Lower lobe of right lung (tissue), 2 donors: ENCODE measurements at places on chromosomes 2 and 18.

DNA sequence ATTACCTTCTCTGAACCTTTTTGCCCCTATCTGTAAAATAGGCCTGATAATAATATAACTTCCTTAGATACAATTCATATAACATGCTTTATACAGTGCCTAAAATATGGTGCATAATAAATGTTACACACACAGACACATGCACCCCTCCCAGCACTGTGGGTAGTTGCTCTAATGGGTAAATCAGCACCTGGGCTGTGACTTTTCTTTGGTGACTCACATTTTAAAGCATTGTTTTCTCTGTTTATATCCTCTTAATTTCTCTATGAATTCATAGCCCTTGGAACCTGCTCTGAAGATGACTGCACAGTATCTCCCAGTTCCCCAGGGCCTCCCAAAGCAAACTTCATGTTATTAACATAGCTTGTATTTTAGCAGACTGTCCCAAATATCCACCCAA, 248.2 kb upstream of the TNP1 start:
- no peak for DNase-seq

- no peak for DNase-seq
Observed at GRCh38 chr2:30732376-30732775, 74.9 kb downstream of the CAPN13 start.

DNA sequence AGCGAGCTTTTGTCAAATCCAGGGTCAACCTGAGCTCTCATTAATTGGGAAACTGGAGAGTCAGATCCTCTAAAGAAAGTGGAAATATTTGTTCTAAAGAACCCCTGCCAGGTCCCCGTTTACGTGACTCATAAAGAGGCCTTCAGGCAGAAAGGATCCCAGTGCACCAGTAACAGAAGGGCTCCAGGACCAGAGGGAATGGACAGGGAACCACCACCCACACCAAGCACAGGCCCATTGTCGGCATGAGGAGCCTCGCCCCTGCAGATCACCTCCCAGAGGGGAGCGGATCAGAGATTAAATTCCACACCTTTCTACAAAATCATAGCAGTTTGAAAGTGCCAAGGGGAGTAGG, 16.4 kb upstream of the C1QL2 start:
- no peak for DNase-seq

GRCh38 chr2:20781656-20782265, 41.1 kb downstream of the LDAH start:
- DNase-seq = no peak

GRCh38 chr2:103361712-103362111, 599.9 kb downstream of the TMEM182 start:
- no peak for DNase-seq

GRCh38 chr2:113185664-113186432, 12.1 kb downstream of the PSD4 start:
- DNase-seq = peak; percentile 81

DNA sequence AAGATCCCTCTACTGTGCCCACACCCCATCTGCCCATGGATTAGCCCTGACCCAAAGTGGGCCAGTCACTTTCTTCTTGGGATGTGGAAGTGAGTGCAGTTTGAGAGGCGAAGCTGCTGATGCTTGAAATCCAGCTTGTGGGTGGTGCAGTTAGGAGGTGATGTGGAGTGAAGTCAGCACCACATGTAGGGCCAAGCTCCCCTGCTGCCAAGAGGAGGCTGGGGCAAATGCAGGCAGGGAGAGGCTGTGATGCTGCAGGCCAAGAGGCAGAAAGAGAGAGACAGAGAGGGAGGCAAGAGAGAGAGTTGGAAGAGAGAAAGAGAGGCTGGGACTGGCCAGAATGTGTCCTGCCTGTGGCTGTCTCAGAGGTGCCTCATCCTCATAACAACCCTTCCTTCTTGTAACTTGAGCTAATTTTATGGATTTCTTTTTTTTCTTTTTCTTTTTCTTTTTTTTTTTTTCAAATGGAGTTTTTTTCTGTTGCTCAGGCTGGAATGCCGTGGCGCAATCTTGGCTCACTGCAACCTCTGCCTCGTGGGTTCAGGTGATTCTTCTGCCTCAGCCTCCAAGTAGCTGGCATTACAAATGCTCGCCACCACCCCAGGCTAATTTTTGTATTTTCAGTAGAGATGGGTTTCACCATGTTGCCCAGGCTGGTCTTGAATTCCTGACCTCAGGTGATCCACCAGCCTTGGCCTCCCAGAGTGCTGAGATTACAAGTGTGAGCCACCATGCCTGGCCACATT, 35.3 kb upstream of the CAB39 start:
- DNase-seq = no peak

DNA sequence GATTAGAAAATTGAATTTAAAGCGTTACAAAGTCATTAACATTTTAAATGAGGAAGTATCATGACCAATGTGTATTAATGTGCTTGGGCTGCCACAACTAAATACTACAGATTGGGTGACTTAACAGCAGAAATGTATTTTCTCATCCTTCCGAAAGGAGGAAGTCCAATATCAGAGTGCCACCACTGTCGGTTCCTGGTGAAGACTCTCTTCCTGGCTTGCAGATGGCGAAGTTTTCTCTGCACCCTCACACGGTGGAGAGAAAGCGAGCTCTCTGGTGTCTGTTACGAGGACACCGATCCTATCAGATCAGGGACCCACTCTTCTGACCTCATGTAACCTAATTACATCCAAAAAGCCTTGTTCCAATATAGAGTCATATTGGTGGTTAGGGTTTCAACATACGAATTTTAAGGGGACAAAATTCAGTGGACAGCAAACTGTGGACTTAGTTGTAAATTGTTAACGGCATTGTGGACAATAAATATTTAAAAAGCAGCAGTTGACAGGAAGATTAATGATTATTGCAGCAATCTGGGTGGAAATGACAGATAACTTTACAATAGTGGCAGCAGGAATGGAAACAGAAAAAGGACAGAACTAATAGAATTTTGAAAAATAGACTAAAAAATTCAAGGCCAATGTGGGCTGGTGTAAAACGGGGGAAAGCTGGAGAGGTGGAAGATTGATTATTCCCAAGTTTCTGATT, 35.1 kb upstream of the CYRIA start:
- DNase-seq = no peak

DNA sequence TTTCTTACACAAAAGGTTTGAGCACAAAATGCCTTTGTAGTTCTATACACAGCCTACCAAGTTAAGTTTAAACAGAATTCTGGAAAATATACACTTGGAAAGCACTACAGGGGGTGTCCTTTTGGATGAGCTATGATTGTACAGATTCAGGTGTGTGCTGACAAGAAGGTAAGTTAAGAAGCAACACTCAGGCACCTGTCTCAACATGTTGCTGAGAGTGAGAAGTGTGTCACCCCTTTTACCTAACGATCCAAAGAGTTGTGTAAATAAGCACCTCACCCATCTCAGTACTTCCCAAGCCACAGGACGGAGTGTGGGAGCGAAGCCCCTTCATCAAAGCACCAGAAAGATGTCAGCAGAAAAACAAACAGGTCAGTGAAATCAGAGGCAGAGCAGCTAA, 109.5 kb upstream of the DAPL1 start:
- no peak for DNase-seq

- peak; percentile 59 for DNase-seq
Observed at GRCh38 chr2:69977186-69977585, 15.8 kb upstream of the ASPRV1 start.

GRCh38 chr2:174826051-174826450, 61.8 kb upstream of the CHRNA1 start:
- DNase-seq = no peak

- DNase-seq = no peak
Observed at GRCh38 chr2:189069855-189070619, 95.9 kb downstream of the COL3A1 start.
